ENCODE measurements at places on chromosomes 2 and 18.

DNA sequence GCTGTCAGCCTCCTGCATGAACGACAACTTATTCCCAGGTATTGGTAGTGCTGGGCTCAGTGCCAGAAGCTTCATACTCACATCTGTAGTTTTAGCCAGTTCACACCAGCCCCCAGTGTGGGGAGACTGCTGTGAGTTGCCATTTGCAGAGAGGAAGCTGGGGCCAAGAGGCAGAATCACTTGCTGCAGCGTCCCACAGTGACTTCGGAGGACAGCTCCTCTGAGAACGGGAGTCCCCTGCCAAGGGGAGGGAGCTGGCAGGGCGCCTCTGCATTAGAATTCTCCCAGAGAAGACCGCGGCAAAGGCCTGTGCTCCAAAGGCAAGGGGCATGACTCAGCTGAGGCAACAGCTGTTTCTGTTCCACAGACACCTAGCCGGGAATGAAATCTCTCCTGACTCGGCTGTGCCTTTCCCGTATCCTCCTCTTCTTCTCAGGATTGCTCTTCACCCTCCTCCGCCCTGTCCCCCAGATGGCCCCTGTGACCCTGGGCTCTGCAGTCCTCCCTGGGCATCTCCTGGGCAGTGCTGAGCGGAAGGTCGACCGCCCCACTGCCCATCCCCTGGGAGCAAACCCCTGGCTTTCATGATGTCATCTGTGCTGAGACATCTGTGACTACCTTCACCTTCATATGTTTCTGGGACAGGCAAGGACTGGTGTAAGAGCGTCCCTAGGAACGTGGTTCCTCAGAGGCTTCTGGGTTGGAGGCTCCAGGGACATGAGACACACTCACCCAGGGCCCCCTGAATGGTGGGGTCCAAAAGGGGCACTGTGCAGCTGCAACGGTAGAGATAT is 18.0 kb downstream of the MAL start:
- H3K4me1 ChIP-seq = no peaks in the 10 kb centered on the region
- H3K4me3 ChIP-seq = no peak overlapping the region
- peaks cover 19% of the 10 kb centered on the region for H3K27me3 ChIP-seq
- no peaks in the 10 kb centered on the region for H3K36me3 ChIP-seq
- no peak overlapping the region for H3K27ac ChIP-seq
- no peak for DNase-seq

- no peaks in the 10 kb centered on the region for H3K27me3 ChIP-seq
- no peak overlapping the region for H3K4me3 ChIP-seq
- no peak overlapping the region for H3K27ac ChIP-seq
- no peak for DNase-seq
- peaks cover 11% of the 10 kb centered on the region for H3K4me1 ChIP-seq
Measured at GRCh38 chr18:36321658-36322407, 24.3 kb downstream of the FHOD3 start.

DNA sequence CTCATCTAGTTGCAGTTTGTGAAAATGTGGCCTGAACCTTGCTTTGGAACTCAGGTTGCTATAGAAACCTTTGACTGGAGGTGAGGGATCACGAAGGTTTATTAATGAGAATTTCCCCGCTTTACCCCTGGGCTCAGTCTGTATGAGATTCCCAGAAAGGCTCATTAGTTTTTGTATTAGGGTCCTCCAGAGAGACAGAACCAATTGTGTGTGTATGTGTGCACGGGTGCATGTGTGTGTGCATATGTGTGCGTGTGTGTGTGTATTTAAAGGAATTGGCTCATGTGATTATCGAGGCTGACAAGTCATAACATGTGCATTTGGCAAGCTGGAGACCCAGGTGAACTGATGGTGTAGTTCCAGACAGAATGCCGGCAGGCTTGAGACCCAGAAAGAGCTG is 113.8 kb upstream of the DLX2 start:
- H3K27ac ChIP-seq = peak overlapping the region; percentile 34
- H3K27me3 ChIP-seq = no peaks in the 10 kb centered on the region
- H3K36me3 ChIP-seq = no peaks in the 10 kb centered on the region
- DNase-seq = no peak
- no peak overlapping the region for H3K4me3 ChIP-seq

DNA sequence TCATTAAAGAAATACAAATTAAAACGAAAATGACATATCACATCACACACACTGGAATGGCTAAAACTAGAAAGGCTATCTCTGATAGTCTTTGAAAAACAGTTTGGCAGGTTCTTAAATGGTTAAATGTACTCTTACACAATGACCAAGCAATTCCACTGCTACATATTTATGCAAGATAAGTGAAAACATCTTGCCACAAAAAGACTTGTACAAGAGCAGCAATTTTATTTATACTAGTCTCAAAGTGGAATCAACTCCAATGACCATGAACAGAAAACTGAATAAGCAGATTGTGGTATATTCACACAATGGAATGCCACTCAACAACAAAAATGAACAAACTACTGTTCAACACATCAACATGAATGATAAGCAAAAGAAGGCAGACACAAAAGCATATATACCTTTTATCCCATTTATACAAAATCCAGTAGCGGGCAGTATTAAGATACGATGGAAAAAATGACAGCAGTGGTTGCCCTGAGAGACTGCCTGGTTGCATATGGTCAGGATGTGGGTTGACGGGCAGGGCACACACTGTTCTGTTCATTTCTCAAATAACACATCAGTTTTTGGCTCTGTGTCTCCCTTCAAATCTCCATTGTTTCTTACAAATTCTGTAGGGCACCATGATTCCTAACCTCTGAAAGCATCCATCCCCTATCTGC is 25.4 kb downstream of the SP100 start:
- H3K36me3 ChIP-seq = peaks cover 20% of the 10 kb centered on the region
- peaks cover 9% of the 10 kb centered on the region for H3K4me1 ChIP-seq

DNA sequence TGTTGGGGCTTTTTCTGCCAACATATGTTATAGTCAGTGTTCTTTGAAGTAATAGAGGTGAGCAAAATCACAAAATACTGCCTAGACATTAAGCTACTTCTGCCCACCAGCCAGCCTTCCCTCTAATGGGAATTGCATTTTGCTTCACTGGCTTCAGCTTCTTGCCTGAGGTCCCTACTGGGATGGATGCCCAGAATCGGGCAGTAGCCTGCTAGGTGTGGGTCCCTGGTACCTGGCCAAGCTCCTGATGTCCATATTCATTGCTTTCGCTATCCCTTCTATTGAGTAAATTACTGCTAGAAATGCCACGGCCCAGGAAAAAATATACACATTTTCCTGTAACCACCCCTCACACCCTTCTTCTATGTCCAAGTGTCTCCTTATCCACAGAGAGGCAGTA is 27.0 kb downstream of the CRYGD start:
- no peaks in the 10 kb centered on the region for H3K27me3 ChIP-seq
- no peak for DNase-seq
- no peak overlapping the region for H3K4me3 ChIP-seq
- H3K4me1 ChIP-seq = no peaks in the 10 kb centered on the region

DNA sequence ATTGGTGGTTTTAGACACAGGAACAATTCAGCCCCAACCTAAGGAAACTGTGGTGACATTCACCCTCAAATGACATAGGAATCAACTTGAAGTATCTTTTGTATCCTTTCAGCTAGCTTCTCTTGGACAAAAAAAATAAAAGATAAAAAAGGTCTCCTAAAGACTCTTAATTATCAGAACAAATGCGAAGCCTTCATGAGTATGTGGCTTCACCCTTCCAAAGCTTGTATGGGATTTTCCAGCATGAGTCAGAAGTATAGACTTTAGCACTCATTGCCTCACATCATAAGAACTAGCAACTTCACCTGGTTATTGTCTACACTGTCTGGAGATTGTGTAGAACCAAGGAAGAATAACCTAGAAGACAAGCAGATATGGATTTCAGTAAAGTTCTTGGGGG is 135.4 kb downstream of the LAMA3 start:
- H3K4me1 ChIP-seq = peaks cover 60% of the 10 kb centered on the region
- H3K4me3 ChIP-seq = no peak overlapping the region
- H3K36me3 ChIP-seq = no peaks in the 10 kb centered on the region

DNA sequence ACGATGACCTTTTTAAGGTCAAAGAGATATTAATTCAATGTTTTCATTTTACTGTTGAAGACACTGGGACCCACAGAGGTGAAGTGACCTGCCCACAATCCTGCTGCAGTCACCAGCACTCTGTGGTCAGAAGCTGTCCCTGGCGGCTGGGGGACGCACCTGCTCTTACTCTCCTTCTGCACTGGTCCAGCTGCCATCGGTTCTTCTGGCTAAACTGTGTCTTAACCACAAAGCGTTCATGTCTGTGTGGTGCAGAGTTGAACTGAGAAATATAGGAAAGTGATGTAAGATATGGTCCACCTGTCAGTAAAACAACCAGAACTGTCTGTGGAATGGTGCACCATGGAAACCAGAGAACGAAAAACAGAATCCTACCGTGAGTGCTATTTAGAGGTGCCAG is 44.9 kb upstream of the SMIM21 start:
- H3K36me3 ChIP-seq = no peaks in the 10 kb centered on the region
- H3K27ac ChIP-seq = no peak overlapping the region
- DNase-seq = no peak
- peaks cover 7% of the 10 kb centered on the region for H3K4me1 ChIP-seq
- no peaks in the 10 kb centered on the region for H3K27me3 ChIP-seq
- no peak overlapping the region for H3K4me3 ChIP-seq

GRCh38 chr18:57827646-57828045 is 24.5 kb upstream of the ATP8B1 start:
- H3K27me3 ChIP-seq = no peaks in the 10 kb centered on the region
- H3K4me1 ChIP-seq = no peaks in the 10 kb centered on the region

- peak overlapping the region; percentile 96 for H3K4me3 ChIP-seq
- peak overlapping the region; percentile 79 for H3K27ac ChIP-seq
- H3K36me3 ChIP-seq = peaks cover 8% of the 10 kb centered on the region
- peaks cover 7% of the 10 kb centered on the region for H3K4me1 ChIP-seq
Measured at GRCh38 chr18:80034852-80035406, 695 bp downstream of the RBFA start.

GRCh38 chr18:43952398-43952797 is 675.1 kb upstream of the SYT4 start:
- H3K4me1 ChIP-seq = no peaks in the 10 kb centered on the region
- DNase-seq = no peak
- no peak overlapping the region for H3K27ac ChIP-seq
- H3K4me3 ChIP-seq = no peak overlapping the region
- no peaks in the 10 kb centered on the region for H3K27me3 ChIP-seq

DNA sequence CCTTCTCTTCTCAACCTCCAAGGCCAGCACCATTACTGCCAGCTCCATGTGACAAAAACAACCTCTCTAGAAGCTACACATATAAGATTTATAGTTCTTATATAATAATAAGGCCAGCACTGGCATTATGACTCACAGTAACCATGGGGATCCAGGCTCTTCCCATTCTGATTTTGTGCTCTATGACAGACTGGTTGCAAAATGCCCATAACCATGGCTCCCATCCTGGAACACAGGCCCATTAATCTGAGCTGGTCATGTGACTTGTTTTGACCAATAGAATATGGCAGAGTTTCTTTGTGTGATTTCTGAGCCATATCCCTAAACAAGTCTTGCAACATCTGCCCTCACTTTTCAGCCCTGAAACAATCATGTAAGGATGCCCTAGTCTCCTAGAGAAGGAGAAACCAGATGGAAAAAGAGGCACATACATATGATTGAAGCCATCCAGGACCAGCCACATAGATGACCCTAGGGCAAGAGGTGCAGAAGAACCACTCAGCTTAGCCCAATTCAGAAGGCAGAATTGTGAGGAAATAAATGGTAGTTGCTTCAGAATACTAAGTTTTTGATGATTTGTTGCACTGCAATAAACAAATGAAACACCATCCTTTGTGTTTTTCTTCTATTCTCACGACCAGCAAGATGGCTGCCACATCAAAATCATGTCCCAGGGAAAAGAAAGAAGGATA is 173.9 kb downstream of the SUCLG1 start:
- no peak overlapping the region for H3K27ac ChIP-seq
- peak; percentile 17 for DNase-seq
- H3K4me1 ChIP-seq = no peaks in the 10 kb centered on the region
- H3K27me3 ChIP-seq = no peaks in the 10 kb centered on the region
- no peak overlapping the region for H3K4me3 ChIP-seq
- H3K36me3 ChIP-seq = no peaks in the 10 kb centered on the region

GRCh38 chr2:42101206-42102023 is 53.6 kb downstream of the PKDCC start:
- H3K27me3 ChIP-seq = no peaks in the 10 kb centered on the region
- no peaks in the 10 kb centered on the region for H3K36me3 ChIP-seq
- no peak overlapping the region for H3K4me3 ChIP-seq

- no peaks in the 10 kb centered on the region for H3K4me1 ChIP-seq
- no peaks in the 10 kb centered on the region for H3K27me3 ChIP-seq
- H3K4me3 ChIP-seq = no peak overlapping the region
Measured at GRCh38 chr2:73013936-73014335, 57.6 kb downstream of the SFXN5 start.

- H3K27ac ChIP-seq = no peak overlapping the region
- DNase-seq = no peak
- no peaks in the 10 kb centered on the region for H3K27me3 ChIP-seq
Measured at GRCh38 chr2:172021074-172021931, 21.6 kb downstream of the METAP1D start.

DNA sequence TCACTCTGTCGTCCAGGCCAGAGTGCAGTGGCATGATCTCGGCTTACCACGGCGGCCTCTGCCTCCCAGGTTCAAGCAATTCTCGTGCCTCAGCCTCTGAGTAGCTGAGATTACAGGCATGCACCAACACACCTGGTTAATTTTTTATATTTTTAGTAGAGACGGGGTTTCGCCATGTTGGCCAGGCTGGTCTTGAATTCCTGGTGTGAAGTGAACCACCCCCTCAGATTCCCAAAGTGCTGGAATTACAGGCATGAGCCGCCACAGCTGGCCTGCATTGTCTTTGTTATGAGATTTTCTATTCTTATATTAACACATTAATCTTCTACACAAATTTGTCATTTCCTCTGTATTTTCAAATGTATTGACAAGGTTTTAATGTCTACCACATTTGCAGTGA is 75.2 kb downstream of the SEPTIN10 start:
- no peaks in the 10 kb centered on the region for H3K4me1 ChIP-seq
- DNase-seq = no peak
- H3K36me3 ChIP-seq = peaks cover 3% of the 10 kb centered on the region
- H3K27ac ChIP-seq = no peak overlapping the region

DNA sequence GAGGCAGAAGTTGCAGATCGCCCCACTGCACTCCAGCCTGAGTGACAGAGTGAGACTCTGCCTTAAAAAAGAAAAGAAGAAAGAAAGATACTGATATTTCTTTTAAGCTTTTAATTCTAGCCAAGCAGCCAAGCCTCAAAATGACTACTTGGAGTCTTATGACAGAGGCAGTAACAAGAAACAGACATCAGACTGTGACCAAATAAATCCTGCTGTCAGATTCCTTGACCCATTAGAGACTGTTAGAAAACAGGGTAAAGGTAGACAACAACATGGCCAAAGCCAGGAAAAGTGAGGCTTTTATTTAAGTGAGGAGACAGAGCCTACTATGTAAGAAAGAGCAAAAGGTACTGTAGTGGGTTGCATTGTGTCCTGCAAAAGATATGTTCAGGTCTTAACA is 83.4 kb upstream of the NARS1 start:
- DNase-seq = no peak
- H3K4me3 ChIP-seq = no peak overlapping the region
- no peaks in the 10 kb centered on the region for H3K4me1 ChIP-seq
- H3K27me3 ChIP-seq = no peaks in the 10 kb centered on the region
- peaks cover 2% of the 10 kb centered on the region for H3K36me3 ChIP-seq

Measured in keratinocyte (primary cell).